ENCODE measurements at places on chromosomes 7 and 10.

- DNase-seq = no peak
Measured at GRCh38 chr7:97118306-97118917, 914 bp downstream of the SDHAF3 start.

- no peak for DNase-seq
Measured at GRCh38 chr7:1200045-1200444, 32.6 kb upstream of the UNCX start.

DNA sequence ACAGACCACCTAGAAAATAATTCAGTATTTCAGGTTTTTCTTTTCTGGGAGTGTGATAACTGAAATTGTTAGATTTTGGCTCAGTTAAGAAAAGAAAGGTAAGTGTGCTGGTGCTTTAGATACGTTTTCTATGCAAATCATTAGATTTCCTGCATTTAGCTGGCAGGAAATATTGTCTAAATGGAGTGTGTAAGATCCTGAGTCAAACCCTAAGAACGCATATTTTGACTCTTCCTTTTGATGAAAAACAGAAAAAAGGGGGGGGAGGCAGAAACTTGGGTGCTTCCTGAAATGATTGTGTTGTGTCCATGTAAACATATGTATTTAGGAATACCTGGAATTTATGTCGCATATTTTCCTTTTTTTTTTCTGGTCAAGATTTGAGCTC, 1.2 kb downstream of the GRK5 start:
- DNase-seq = no peak

DNA sequence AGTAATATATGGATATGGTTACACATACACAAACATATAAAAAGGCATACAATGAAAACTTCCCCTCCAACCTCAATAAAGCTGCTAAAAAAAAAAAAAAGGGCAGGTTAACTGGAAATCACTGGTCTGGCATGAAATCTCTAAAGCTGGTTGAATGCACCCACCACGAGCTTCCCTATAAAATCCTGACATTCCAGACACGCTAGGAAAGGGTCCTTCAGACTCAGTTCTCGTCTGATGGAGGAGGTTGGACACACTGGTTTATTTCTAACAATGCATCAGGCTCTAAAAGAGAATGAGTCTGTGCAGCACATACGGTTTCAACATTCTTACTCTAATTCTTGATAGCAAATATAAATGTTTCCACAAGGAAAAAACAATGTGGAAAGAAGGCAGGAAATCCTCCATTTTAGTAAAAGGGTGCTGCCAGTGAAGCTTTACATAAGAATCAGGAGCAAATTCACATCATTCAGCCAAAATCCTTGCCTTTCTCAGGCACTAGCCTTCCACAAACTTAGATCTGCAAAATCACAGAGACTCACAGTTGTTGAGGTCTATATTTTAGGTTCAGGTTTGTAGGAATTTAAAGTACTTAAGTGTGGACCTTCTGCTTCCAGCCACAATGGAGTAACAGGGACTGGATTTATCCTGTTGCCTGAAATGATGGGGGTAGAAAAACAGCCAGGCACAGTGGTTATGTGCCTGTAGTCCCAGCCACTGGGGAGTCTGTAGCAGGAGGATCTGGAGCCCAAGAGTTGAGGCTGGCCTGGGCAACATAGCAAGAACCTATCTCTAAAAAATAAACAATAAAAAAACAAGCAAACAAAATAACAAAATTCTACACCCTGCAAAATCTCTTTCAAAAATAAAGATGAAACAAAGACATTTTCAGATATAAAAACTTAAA, 73.5 kb downstream of the CYTH3 start:
- no peak for DNase-seq

DNA sequence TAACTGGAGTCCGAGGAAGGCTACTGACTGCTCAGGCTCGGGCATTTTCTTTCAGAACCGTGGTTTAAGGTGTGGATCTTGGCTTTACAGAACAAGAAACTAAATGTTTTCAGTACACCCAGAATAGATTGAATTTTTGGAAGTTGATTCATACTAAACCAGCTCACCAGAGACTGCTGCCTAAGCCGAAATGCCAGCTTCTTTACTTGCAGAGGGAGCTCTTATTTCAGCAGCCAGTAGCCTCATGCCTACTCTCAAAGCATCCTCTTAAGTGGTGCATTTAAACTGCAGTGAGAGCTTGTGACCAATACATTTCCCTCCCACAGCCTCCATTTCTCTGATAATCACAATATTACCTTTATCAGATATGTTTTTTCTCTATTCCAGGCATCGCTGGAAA, 615.1 kb downstream of the SUGCT start:
- no peak for DNase-seq

DNA sequence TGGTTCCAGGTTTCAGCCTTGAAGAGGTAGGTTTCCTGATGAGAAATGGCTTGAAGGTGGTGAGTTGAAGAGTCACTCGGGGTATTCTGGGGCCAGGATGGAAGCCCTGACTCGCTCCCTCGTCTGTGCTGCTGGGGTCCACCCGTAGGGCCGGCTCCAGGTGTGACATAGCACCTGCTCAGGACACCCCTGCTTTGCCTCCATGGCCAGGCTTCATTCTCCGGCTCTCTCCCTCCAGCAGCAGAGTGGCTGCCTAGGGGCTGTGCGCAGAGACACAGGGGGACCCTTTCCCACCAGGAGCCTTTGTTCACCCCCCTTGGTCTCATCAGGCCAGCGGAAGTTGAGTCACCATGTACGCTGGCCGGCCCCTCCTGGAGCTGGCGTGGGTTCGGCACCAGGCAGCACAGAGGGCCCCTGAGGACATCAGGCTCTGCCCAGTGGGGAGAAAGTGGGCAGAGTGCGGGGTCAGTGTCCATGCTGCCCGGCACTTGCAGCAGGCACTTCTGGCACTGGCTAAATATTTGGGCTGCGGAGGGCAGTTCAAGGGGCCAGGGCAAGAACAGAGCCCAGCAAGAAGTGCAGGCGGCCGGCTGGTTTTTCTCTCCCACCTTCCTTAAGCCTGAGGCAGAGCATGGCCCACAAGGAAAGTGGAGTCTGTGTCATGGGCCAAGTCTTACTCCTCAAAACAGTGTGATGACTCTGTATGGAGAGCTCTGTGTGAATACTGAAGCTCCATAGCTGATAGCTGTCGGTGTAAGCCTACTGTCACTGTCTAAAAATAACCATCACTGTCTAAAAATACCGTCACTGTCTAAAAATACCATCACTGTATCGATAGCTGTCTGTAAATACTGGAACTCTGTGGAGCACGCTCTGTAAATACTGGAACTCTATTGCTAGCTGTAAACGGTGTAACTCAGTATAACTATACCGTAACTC, 3.7 kb upstream of the PRKAR1B start:
- DNase-seq = no peak

DNA sequence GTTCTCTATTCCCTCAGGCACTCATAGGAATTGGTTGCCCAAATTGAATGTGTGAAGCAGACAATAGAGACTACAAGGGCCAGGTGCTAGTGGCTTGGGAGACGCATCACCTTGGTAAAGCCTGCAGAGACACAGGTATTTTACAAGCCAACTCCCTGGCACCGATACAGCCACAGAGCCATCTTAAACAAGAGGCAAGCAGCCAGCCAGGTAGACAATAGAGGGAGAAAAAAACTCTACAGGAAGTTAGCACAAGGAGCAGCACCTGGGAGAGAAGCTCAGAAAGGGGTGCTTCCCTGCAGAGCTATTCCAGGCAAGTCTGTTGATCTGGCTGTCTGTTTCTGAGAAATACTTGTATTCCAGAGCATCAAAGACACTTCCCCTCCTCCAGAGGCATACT, 43.0 kb upstream of the CDK1 start:
- DNase-seq = no peak

- DNase-seq = no peak
Measured at GRCh38 chr10:76581506-76582256, 1055.9 kb downstream of the KCNMA1 start.

- no peak for DNase-seq
Measured at GRCh38 chr10:123270806-123271205, 116.6 kb downstream of the BUB3 start.
